Stimulated activated CD4-positive, alpha-beta T cell treated with anti-CD3 and anti-CD28 coated beads, Interleukin-2, amount 100 ng/mL, for 48 hours (primary cell): ENCODE measurements at places on chromosomes 1 and 21.
A peak's percentile ranks its signal among the peaks of the same experiment; 100 is the strongest.

GRCh38 chr1:240967070-240967724, 355.2 kb upstream of the GREM2 start:
- DNase-seq = no peak

- DNase-seq = no peak
Observed at GRCh38 chr1:67588178-67588855, 96.7 kb upstream of the GADD45A start.

- DNase-seq = peak; percentile 72
Observed at GRCh38 chr21:31873696-31874599, 1.1 kb downstream of the HUNK start.

- DNase-seq = no peak
Observed at GRCh38 chr21:38496224-38496623, 2.1 kb downstream of the ERG start.
